ENCODE measurements at places on chromosomes 3 and 15. TPM values are rescaled to one million over a fixed set of nuclear protein-coding genes. Genes with fewer than 3 reads are reported as not detected.

DNA sequence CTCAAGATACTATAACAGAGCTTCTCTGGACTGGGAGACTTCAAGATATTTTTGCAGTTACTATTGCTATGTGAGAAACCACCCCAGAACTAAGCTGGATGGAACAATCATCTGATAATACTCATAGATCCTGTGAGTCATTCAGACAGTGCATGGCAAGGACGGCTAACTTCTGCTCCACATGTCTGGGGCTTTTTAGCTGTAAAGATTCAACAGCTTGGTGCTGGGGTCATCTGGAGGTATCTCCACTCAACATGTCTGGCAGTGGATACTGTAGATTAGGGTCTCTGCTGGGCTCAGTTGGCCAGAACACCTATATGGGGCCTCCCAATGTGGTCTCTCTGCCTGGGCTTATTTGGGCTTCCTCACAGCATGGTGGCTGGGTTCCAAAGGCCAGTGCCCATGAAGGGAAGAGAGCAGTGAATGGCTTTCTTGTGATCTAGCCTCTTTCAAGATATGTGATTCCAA, 117.3 kb upstream of the SLC7A14 start:
- H3K27me3 ChIP-seq = no peaks in the 10 kb centered on the region
- H3K36me3 ChIP-seq = no peaks in the 10 kb centered on the region
- DNase-seq = no peak
- H3K4me3 ChIP-seq = no peak overlapping the region
- no peak overlapping the region for H3K27ac ChIP-seq
- H3K4me1 ChIP-seq = no peaks in the 10 kb centered on the region

Gene ZNF662
- total RNA-seq = 10.3 TPM

GRCh38 chr3:127960421-127960965, 45.5 kb downstream of the KBTBD12 start:
- H3K27ac ChIP-seq = peak overlapping the region; percentile 8
- H3K36me3 ChIP-seq = no peaks in the 10 kb centered on the region
- H3K4me3 ChIP-seq = no peak overlapping the region
- no peak for DNase-seq
- peaks cover 17% of the 10 kb centered on the region for H3K4me1 ChIP-seq

Gene MEGF11
- 0.66 TPM for total RNA-seq

DNA sequence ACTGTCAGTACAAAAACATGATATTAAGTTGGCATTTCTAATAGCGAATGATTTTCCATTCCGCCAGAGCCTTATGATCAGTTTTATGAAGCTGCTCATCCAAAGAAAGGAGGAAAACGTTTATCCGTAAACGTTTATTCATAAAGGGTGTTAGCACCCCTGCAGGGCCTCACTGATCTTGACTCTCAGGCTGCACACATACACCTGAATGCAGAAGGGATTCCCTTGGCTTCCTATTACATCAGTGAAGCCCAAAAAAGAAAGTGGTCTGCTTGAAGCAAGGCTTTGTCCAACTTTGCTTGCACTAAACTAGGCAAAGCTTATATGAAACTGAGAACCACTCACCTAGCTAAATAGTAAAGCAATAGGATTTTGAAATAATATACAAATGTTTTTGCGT, 659.5 kb upstream of the CADM2 start:
- H3K36me3 ChIP-seq = no peaks in the 10 kb centered on the region
- H3K27me3 ChIP-seq = no peaks in the 10 kb centered on the region
- no peaks in the 10 kb centered on the region for H3K4me1 ChIP-seq

GRCh38 chr15:90489514-90489913, 40.2 kb upstream of the CRTC3 start:
- no peak overlapping the region for H3K27ac ChIP-seq
- H3K4me1 ChIP-seq = no peaks in the 10 kb centered on the region
- H3K27me3 ChIP-seq = no peaks in the 10 kb centered on the region
- peaks cover 6% of the 10 kb centered on the region for H3K36me3 ChIP-seq

- H3K4me1 ChIP-seq = no peaks in the 10 kb centered on the region
- H3K36me3 ChIP-seq = no peaks in the 10 kb centered on the region
These were observed 262.7 kb upstream of the GADL1 start for GRCh38 chr3:31157047-31157694.

GRCh38 chr3:23859012-23859743, 53.4 kb downstream of the UBE2E1 start:
- H3K36me3 ChIP-seq = no peaks in the 10 kb centered on the region
- H3K27me3 ChIP-seq = no peaks in the 10 kb centered on the region
- H3K27ac ChIP-seq = peak overlapping the region; percentile 72
- H3K4me1 ChIP-seq = no peaks in the 10 kb centered on the region
- no peak overlapping the region for H3K4me3 ChIP-seq

Gene GOLGA8B
- total RNA-seq = 68.2 TPM

- DNase-seq = no peak
- H3K4me3 ChIP-seq = no peak overlapping the region
- peaks cover 24% of the 10 kb centered on the region for H3K4me1 ChIP-seq
- peak overlapping the region; percentile 88 for H3K27ac ChIP-seq
- H3K27me3 ChIP-seq = no peaks in the 10 kb centered on the region
These were observed 1.2 kb upstream of the RPAP1 start for GRCh38 chr15:41545218-41545617.

Gene IGF1R
- 57.4 TPM for total RNA-seq

- H3K4me1 ChIP-seq = no peaks in the 10 kb centered on the region
- H3K4me3 ChIP-seq = no peak overlapping the region
- no peaks in the 10 kb centered on the region for H3K36me3 ChIP-seq
- DNase-seq = no peak
These were observed 26.6 kb downstream of the DIPK2A start for GRCh38 chr3:143998266-143998665.

DNA sequence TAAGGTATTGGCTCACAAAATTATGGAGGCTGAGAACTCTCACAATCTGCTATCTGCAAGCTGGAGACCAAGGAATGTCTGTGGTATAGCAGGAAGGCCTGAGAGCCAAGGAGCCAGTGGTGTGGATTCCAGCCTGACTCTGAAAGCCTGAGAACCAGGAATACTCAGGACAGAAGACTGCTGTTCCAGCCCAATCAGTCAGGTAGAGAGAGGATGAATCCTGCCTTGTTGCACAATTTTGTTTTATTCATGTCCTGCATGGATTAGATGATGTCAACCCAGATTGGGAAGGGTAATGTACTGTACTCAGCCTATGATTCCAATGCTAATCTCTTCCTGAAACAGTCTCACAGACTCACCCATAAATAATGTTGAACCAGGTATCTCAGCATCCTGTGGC, 312.4 kb upstream of the KCNMB2 start:
- H3K27me3 ChIP-seq = no peaks in the 10 kb centered on the region
- no peaks in the 10 kb centered on the region for H3K4me1 ChIP-seq
- H3K27ac ChIP-seq = no peak overlapping the region

DNA sequence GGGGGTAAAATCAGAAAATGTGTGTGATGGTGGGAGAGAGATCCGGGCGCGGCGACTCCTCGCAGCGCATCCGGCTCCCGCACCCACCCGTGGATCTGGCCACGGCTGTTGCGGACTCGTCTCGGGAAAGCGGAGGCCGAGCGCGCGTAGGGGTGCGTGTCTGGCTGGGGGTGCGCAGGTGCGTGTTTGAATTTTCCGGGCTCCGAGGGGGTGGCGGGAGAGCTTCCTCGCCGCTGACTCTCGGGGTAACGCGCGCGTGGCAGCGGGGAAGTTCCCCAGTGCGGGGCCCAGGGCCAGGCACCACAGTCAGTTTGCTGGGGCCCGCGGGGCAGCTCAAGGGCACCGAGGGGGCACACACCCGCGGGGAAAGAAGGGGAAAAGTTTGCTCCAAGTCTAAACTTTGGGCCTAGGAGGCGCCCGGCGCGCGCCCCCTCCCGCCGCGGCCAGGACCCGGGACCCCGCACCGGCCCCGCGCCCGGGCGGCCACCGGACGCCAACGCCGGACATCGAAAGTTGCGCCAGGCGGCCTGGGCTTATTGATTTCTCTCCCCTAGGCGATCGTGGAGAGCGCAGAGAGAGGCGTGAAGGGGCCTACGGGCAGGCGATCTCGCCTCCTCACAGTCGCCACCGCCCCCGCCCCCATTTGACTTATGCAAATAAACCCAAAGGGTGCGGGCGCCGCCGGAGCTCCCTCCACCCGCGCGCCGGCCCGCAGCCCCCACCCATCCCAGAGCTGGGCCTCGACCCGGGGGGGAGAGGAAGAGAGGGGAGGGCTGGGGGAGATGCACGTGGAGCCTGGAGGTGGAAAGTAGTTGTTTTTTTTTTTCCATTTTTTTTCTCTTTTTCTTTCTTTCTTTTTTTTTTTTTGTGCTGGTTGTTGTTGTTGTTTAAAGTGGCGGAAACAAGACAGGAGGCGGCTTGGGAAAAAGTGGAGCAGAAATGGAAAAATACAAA, 639 bp downstream of the FOXP1 start:
- no peaks in the 10 kb centered on the region for H3K27me3 ChIP-seq
- no peaks in the 10 kb centered on the region for H3K36me3 ChIP-seq
- peaks cover 20% of the 10 kb centered on the region for H3K4me1 ChIP-seq
- peak; percentile 80 for DNase-seq
- peak overlapping the region; percentile 77 for H3K4me3 ChIP-seq
- H3K27ac ChIP-seq = peak overlapping the region; percentile 90

Gene GOLGA6A
- total RNA-seq = not detected

GRCh38 chr3:52684184-52684583, 1.5 kb downstream of the PBRM1 start:
- no peak overlapping the region for H3K4me3 ChIP-seq
- no peak overlapping the region for H3K27ac ChIP-seq
- no peaks in the 10 kb centered on the region for H3K27me3 ChIP-seq
- peaks cover 41% of the 10 kb centered on the region for H3K4me1 ChIP-seq
- peaks cover 4% of the 10 kb centered on the region for H3K36me3 ChIP-seq
- no peak for DNase-seq

- no peaks in the 10 kb centered on the region for H3K36me3 ChIP-seq
- peak overlapping the region; percentile 42 for H3K27ac ChIP-seq
- DNase-seq = no peak
These were observed 1.7 kb downstream of the SLC25A20 start for GRCh38 chr3:48896936-48897335.

GRCh38 chr15:51252671-51253070, 85.7 kb downstream of the CYP19A1 start:
- no peaks in the 10 kb centered on the region for H3K36me3 ChIP-seq
- no peak overlapping the region for H3K4me3 ChIP-seq
- no peak for DNase-seq
- H3K27ac ChIP-seq = no peak overlapping the region
- peaks cover 17% of the 10 kb centered on the region for H3K4me1 ChIP-seq
- H3K27me3 ChIP-seq = no peaks in the 10 kb centered on the region

DNA sequence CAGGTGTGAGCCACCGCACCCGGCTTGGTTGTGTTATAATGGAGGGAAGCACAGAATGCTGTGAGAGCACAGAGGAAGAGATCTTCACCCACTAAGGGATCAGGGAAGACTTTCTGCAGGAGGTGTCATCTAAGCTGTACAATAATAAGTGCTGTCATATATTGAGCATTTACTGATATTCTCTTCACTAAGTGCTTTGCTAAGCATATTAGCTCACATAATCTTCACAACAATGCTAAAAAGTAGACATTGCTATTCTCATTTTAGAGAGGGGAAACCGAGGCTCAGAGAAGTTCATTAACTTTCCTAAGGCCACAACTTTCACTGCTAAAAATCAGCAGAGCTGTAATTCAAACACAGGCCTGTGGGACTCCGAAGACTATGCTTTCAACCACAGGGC, 115.3 kb downstream of the CORO2B start:
- no peaks in the 10 kb centered on the region for H3K27me3 ChIP-seq
- H3K4me1 ChIP-seq = no peaks in the 10 kb centered on the region
- DNase-seq = no peak
- H3K36me3 ChIP-seq = no peaks in the 10 kb centered on the region

- no peaks in the 10 kb centered on the region for H3K36me3 ChIP-seq
- DNase-seq = no peak
- no peaks in the 10 kb centered on the region for H3K27me3 ChIP-seq
- H3K4me1 ChIP-seq = no peaks in the 10 kb centered on the region
- H3K4me3 ChIP-seq = no peak overlapping the region
These were observed 76.4 kb upstream of the SCN5A start for GRCh38 chr3:38725726-38726419.

GRCh38 chr3:5798809-5799208, 611.3 kb downstream of the EDEM1 start:
- no peak for DNase-seq
- no peak overlapping the region for H3K27ac ChIP-seq
- no peaks in the 10 kb centered on the region for H3K36me3 ChIP-seq
- no peak overlapping the region for H3K4me3 ChIP-seq

DNA sequence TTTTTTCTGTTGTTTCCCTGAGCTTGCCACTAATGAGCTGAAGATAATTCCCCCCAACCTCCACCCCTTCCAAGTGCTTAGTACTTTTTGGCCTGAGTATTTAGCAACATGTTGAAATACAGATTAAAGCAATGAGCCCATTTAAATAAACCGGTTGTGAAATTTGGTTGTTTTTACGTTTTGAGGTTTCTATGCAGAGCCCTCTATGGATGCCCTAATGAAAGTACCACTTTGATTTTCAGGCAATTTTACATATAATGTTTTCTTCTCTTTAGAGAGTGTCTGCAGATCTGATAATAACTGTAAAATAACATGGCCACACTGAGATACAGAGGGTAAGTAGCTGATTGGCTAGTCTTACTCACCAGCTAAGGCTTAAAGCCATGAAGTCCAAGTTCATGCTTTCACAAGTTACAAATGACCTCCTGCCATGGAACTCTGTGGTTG, 139.4 kb upstream of the SLC7A14 start:
- no peak overlapping the region for H3K27ac ChIP-seq
- no peak overlapping the region for H3K4me3 ChIP-seq
- H3K4me1 ChIP-seq = 0 out of 2 replicates have a peak, but pooled peaks cover 4% of the 10 kb centered on the region

Gene LTK
- total RNA-seq = 10.9 TPM

GRCh38 chr3:193701953-193702635, 109.1 kb downstream of the OPA1 start:
- no peak overlapping the region for H3K27ac ChIP-seq
- H3K4me1 ChIP-seq = no peaks in the 10 kb centered on the region
- H3K27me3 ChIP-seq = no peaks in the 10 kb centered on the region
- no peak for DNase-seq

Gene ANKRD63
- total RNA-seq = 0.28 TPM

DNA sequence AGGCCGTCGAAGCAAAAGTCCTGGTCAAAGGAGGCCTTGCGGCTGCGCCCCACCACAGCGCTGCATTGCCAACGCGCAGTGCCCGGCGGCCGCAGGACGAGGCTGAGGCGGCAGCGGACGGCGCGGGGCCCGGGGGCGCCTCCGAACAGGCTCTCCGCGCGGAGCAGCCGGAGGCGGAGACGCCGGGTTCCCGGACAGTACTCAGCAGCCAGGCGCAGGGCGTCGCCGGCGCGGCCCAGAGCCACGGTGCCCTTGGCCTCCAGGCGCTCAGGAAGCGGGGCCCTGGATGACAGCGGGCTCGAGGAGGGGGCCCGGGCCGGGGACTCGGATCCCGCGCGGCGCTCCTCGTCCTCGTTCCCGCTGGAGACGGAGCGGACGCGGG, 1.1 kb downstream of the C2CD4B start:
- peak overlapping the region; percentile 35 for H3K4me3 ChIP-seq
- no peaks in the 10 kb centered on the region for H3K36me3 ChIP-seq
- H3K4me1 ChIP-seq = no peaks in the 10 kb centered on the region
- no peaks in the 10 kb centered on the region for H3K27me3 ChIP-seq
- DNase-seq = peak; percentile 10
- H3K27ac ChIP-seq = no peak overlapping the region

DNA sequence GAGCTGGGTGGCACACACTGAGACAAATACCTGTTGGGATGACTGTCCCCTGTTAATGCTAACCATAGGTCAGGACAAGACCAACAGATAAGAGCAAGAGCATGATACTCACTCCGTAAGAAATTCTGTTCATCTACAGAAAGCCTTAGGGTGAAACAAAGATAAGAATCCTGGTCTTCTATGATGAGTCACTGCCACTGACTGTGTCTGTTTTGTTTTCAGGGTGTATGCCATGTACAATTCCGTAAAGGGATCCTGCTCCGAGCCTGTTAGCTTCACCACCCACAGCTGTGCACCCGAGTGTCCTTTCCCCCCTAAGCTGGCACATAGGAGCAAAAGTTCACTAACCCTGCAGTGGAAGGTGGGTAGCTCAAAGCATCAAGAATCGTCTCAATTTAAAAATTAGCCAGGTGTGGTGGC, 141.1 kb downstream of the GHSR start:
- no peaks in the 10 kb centered on the region for H3K27me3 ChIP-seq
- peak overlapping the region; percentile 82 for H3K27ac ChIP-seq
- no peaks in the 10 kb centered on the region for H3K36me3 ChIP-seq
- no peak overlapping the region for H3K4me3 ChIP-seq
